ENCODE measurements at places on chromosomes 16 and 17.

- DNase-seq = no peak
Measured at GRCh38 chr17:83137523-83137922, 58.1 kb downstream of the METRNL start.

DNA sequence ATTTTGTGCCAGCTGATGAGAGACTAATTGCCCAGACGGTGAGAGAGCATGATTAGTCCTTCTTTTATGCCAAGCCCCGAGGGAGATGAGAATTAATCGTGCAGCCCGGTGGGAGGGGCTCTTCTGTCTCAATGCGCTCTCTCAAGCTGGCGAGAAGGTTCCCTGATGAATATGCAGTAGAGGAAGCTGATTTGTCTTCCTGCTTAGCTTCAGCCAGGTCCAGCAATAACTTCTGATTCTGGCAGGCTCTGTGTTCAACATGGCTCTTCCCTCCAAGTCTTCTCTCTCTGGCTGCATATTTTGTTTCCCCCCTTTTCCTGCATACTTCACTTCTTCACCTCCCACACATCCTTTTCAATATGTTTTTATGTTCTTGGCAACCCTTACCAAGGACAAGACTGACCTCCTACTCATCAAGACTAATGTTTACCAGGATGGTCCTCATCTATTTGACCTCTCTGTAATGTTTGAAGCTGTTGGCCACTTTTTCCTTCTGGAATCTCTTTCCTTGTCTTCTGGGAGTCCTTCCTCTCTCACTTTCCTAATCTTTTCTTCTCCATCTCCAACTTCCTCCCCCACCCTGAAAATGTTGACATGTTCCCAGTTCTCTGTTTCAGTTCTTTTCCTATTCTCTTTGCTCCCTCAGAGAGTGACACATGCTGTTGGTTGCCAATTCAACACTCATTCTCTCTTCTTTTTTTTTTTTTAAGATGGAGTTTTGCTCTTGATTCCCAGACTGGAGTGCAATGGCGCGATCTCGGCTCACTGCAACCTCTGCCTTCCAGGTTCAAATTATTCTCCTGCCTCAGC, 33.1 kb downstream of the ARL4D start:
- no peak for DNase-seq

- no peak for DNase-seq
Measured at GRCh38 chr17:27546624-27547300, 84.2 kb upstream of the LGALS9 start.

DNA sequence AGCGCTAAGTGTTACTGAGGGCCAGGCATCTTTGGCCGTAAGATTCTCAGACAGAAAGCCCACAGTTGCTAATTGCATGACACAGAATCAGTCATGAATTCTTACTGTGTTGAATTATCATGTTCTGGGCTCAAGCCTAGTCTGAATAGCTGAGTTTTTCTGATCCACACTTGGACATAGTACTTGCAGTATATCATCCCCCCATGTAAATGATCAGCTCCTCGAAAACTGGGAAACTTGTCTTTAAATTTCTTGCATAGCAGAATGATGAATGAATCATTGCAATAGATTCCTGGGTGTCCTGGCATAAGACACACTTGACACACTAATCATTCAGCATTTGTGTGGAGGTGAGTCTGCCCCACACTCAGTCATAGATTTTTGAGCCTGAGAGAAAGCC, 2.2 kb downstream of the MLYCD start:
- DNase-seq = no peak

GRCh38 chr16:16092925-16093627, 130.2 kb downstream of the ABCC6 start:
- DNase-seq = no peak

DNA sequence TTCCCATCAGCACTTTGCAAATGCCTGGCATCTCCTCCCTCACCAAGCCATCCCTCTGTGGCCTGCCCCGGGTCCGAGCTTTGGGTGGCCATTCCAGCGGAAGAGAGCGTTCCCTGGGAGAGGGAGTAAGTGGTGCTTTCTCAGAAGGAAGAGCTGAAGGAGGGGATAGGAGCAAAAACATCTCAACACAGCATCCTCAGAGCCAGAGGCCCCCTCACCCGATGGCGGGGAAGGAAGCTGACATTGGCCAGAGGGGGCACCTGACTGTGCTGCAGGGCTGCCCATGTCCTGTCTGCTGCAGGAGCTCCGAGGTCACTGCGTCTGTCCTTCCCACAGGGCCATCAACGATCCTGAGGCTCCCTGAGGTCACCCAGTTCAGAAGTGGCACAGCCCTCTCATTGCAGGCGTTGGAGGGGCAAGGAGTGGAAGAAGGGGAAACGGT, 427 bp upstream of the TLCD3B start:
- DNase-seq = no peak

DNA sequence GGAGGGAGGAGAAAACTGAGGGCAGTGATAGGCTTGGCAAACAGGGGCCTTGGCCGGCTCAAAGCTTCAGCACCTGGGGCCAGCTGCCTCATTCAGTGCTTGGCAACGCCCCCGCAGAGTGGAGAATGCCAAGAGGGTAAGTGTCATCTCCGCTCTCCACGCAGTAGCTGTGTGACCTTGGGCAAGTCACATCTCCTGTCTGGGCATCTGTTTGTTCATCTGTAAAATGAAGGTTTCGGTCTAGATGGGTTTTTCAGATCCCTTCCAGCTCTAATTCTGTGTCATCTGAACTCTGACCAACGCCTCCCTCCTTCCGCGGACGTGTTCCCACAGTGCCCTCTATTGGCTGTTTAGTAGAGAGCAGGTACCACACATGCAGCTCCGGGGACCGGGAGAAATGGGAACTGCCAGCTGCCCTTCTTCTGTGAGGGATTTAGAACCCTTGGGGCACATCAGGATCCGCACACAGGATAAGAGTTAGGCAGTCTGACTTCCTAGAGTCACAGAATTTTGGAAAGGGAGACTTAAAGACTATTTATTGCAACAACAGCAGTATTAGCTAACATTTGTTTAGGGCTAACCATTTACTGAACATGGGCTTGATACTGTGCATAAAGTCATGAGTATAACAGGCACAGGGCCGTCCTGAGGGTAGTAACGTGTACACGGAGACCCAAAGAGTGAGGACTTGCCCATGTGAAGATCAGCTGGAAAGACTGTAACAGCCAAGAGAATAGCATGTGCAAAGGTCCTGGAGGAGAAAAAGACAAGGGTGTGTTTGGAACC, 26.8 kb downstream of the GP2 start:
- DNase-seq = peak; percentile 44

DNA sequence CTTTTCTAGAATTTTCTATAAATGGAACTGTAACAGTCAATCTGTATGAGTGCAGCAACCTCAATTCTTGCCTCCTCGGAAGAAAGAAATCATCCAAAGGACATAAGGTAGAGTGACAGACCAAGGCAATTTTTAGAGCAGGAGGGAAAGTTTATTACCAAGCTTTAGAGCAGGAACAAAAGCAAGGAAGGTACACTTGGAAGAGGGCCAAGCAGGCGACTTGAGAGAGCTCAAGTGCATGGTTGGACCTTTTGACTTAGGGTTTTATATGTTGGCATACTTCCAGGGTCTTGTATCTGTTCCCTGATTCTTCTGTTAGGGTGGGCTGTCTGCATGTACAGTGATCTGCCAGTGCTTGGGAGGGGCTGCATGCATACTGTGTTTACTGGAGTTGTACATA, 50.3 kb downstream of the SCNN1G start:
- DNase-seq = no peak

- no peak for DNase-seq
Measured at GRCh38 chr17:27327397-27327796, 33.5 kb downstream of the WSB1 start.

GRCh38 chr16:11683145-11683544, 14.9 kb downstream of the SNN start:
- no peak for DNase-seq

DNA sequence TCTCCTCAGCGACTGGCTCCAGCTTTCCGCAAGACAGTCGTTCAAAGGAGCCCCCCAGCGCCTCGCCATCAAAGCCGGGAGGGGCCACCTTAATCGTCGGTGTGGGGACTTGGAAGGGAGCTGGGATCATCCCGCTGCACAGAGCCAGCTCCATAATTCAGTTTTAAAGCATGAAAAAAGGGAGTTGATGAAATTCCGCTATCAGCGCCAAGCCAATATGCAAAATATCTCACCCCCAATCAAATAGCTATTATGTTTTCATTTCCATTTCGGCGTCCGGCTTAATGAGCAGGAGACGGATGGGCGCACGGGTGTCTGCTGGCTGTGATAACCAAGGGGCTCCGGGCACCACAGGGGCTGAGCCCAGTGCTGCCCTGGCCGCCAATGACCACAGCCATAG, 27.7 kb downstream of the ZFPM1 start:
- DNase-seq = no peak

DNA sequence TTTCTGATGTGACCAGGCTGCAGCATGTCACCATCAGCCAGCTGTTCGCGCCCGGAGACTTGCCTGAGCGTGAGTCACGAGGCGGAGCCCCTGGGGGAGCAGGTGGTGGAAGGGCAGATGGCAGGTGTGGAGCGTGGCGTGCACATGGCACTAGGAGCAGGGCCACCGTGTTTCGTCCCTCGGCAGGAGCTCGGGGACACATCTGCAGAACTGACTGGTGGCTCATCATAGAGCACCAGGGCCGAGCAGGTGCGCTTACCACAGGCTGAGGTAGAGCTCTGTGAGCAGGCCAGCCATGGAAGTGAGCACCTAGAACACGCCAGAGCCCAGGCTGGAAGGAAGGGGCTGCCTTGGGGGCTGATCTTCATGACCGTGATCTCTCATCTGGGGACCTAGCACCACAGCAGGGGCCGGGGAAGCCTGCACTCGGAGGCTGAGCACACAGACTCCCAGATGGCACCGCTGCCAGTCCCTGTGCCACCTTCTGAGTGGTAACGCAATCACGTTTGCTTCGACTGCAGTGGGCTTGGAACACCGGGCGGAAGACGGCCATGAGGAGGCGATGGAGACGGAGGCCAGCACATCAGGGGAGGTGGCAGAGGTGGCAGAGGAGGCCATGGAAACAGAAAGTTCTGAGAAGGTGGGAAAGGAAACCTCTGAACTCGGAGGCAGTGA, 61.8 kb upstream of the ENDOV start:
- no peak for DNase-seq

DNA sequence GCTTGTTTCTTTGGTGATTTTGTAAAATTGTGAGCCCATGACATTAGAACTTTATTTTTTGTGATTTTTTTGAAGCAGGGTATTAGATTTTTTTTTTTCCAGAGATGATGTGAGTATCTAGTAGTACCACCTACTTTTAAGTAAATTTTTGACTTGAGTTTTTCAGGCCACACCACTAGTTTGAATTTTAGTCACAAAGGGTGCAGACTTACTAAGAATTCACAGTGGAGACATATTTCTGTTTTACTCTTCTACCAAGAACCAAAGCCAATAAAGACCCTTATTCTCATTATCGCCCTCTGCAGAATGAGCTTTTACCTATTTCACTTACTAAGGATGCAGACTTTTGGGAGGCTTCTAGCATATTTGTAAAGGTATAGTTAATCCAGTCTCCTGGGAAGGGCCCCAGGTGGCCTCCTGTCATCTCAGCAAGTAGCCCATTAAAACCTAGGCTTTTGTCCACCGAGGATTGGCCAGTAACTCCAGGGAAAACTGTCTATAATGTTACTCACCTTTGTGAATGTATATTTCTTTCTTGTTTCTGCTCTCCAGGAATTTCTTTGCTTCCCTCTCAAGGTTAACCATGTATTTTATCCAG, 30.6 kb downstream of the NLK start:
- DNase-seq = no peak

GRCh38 chr17:75981019-75981615, 2.1 kb downstream of the TEN1 start:
- no peak for DNase-seq

GRCh38 chr17:6297960-6298359, 137.0 kb downstream of the AIPL1 start:
- no peak for DNase-seq

GRCh38 chr17:53630638-53631037, 192.1 kb upstream of the KIF2B start:
- DNase-seq = no peak

DNA sequence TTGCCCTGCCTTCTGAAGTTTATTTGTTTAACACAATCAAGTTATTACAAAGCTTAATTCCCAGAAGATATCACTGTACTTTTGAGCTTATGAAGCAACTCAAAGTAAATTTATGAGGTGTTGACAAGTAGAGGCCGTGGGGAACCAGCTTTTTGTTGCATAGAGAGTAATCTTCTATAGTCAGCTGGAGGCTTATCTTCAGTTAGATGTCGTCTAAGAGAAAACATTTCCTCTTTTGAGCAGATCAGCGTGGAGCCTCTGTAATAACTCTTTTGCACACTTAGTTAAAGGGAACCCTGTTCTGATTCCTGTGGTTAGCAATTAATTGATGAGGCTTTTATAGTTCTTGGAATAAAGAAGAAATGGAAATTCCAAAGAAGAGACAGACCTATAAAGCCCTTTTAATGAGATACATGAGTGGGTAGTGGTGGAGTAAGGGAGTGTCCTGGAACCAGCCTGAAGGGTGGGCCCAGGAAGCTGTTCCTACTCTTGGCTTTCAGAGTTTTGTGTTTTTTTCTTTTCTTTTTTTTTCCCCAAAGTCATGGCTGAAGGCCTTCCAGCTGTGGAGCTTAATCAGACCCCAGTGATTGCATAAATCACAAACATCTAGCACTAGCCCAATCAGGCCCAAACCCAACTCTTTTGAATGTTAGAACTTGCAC, 28.9 kb upstream of the MAP3K14 start:
- no peak for DNase-seq

DNA sequence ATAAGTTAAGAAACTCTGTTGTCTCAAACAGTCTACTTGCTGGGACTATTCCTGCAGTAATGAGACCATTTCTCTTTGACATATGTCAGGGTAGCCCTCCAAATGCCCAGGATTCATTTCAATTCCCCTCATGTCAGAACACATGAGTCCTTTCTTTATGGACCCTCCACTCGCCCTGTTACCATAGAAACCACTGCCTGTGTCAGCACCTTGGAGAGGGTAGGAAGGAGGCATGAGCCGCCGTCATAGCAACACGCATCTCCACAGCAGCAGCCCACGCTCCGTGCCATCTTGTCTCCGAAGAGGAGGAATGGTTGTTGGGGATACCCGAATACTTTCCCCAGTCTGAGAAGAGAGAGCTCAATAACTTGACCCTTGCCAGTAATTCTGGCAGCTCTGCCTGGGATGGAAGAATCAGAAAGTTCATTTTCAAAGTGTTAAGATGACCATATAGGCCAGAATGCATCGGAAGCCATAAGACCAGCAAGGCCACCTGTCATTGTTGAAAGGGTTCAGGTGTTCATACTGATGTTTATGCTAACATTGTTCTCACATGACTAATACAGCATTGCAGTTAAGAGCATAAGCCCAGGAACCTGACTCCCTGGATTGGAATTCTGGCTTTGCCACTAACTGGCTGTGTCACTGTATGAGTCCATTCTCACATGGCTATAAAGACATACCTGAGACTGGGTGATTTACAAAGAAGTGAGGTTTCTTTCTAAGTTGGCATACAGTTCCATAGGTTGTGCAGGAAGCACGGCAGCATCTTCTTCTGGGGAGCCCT, 141.3 kb downstream of the ABCC12 start:
- DNase-seq = no peak
